Pancreas (tissue), 10 donors: ENCODE measurements at places on chromosomes 6 and 20. TPM values are rescaled to one million over a fixed set of nuclear protein-coding genes. Genes with fewer than 3 reads are reported as not detected.

DNA sequence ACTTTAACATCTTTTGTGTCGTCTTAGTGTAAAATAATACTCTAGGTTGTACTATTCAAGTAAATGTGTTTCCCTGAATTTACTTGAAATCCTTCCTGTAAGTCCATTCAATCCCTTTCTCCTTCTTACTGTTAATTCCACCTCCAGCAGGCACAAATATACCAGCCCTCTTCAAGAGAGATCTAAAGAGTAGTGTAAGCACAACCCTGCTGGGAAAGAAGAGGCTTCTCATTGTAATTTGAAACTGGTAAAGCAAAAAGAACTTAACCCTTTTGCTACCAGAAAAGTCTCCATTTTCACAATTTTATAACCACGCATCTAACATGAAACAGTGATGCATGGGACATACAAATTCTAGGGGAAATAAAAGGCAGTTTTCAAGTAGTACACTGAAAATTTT, at the start of gene BMP5:
BMP5 (minus strand) TSS at position 191 of the 400 bp plus-strand sequence. CDS start 725 bp downstream, outside the sequence.
- DNase-seq, result no peak

Gene POPDC3
- total RNA-seq, result not detected

GRCh38 chr6:41335943-41336342, 535 bp downstream of the NCR2 start:
- DNase-seq, result no peak

GRCh38 chr20:45538209-45538799, 978 bp downstream of the WFDC6 start:
- DNase-seq, result no peak

Gene PSORS1C2
- total RNA-seq, result not detected
